ENCODE measurements at places on chromosomes 7 and 10. TPM values are rescaled to one million over a fixed set of nuclear protein-coding genes. Genes with fewer than 3 reads are reported as not detected.

Gene NKX6-2
- 0.27 TPM for total RNA-seq

Gene DYDC2
- total RNA-seq, result 0.07 TPM

Gene AOAH
- total RNA-seq, result not detected

Gene SMO
- total RNA-seq, result 16.7 TPM

Gene CALML5
- not detected for total RNA-seq

Gene KLF14
- total RNA-seq, result 0.03 TPM

Gene CDK5
- total RNA-seq, result 37.1 TPM

Measured in A549 treated with CORT108297 at 1 μM for 4 hours (cell line).